ENCODE measurements at places on chromosomes 7 and 10. TPM values are rescaled to one million over a fixed set of nuclear protein-coding genes. Genes with fewer than 3 reads are reported as not detected.

The CEP55 gene
- total RNA-seq, result 50.7 TPM

The MYL10 gene
- total RNA-seq, result not detected

The NYAP1 gene
- 0.54 TPM for total RNA-seq

DNA sequence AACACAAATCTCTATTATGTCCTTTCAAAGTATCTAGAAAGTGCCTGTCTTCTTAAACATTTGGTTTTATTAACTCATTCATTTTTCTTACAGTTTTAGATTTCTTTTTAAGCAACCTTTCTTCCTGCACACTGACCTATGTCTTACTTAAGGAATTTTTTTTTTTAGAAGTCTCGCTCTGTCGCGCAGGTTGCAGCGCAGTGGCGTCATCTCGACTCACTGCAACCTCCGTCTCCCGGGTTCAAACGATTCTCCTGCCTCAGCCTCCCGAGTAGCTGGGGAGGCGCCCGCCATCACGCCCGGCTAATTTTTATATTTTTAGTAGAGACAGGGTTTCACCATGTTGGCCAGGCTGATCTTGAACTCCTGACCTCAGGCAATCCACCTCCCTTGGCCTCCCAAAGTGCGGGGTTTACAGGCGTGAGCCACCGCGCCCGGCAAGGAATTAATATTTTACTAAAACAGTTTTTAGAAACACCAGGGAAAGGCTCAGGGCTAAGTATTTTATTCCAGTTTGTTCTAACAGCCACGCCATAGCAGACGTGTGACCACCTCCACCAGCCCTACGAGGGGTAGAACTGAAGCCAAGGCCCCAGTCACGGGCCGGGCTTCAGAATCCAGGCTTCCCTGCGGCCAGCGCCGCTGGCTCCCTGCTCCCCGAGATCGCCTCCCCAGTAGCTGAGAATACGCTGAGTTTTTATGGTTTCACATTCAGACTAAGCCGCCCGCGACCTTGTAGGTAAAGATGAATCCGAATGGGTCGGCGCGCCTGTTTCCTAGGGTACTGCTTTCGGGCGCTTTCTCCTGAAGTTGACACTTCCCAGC, 941 bp upstream of the LUC7L2 start:
- DNase-seq, result peak; percentile 54

- DNase-seq, result no peak
Measured at GRCh38 chr7:76173566-76174205, 28.0 kb upstream of the SRRM3 start.

DNA sequence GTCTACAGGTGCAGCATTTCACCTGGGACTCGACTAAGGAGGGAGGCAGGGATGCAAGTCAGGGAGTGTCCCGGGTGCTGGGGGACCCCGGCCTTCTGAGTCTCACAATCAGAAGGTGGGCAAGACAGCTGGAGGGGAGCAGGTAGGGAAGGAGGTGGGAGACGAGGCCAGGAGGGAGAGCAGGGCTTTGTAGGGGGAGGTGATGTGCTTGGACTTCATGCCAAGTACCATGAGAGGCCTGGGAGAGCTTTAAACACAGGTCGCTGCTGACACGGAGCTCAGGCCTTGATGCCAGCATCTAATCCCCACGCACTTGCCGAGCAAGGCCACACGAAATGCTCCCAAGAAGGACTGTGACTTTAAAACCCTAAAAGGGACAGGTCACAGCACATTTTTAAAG, 244.7 kb downstream of the ADARB2 start:
- no peak for DNase-seq

- no peak for DNase-seq
Measured at GRCh38 chr7:28717445-28718054, 240.6 kb downstream of the TRIL start.

- DNase-seq, result no peak
Measured at GRCh38 chr7:105827151-105827875, 49.1 kb downstream of the ATXN7L1 start.

DNA sequence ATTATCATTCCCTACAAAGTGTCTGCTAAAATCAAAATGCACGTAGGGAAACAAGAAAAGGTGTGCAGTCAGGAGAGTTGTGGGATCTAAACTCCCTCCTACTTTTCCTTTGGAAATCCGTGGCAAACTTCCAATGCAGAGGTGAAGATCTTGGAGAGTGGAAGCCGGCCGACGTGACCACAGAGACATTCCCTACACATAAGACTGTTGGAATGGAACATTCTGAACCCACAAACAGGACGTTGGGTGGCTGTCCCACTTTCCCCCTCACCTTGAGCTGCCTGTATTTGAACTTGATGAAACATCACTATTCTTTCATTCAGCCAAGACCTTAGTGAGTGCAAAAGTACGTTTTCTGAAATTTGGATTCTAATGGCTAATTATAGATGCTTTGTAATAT, 65.9 kb downstream of the PRKCQ start:
- no peak for DNase-seq

- DNase-seq, result no peak
Measured at GRCh38 chr7:29091715-29092114, 54.6 kb downstream of the CPVL start.
